ENCODE measurements at places on chromosomes 3 and 15. TPM values are rescaled to one million over a fixed set of nuclear protein-coding genes. Genes with fewer than 3 reads are reported as not detected.
A peak's percentile ranks its signal among the peaks of the same experiment; 100 is the strongest.

DNA sequence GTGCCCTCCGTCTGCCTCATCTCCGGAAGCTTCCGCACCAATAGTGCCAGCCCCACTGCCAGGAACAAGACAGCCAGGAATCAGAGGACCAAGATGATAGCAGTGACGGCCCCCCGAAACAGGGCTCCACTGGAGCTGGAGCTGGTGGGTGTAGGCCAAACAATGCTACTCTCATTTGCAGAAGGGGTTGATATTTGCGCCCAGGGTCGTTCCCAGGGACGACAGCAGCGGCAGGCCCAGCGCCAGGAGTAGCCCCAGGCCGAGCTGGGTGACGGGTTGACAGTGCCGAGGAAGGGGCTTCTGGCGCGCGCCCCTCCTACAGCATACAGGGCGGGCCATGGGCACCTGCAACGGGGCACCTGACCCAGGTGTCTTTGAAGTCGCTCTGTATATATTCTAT is 301.4 kb downstream of the CNTN6 start:
- DNase-seq = no peak

GRCh38 chr3:29194139-29194538 is 86.7 kb upstream of the RBMS3 start:
- DNase-seq = no peak

DNA sequence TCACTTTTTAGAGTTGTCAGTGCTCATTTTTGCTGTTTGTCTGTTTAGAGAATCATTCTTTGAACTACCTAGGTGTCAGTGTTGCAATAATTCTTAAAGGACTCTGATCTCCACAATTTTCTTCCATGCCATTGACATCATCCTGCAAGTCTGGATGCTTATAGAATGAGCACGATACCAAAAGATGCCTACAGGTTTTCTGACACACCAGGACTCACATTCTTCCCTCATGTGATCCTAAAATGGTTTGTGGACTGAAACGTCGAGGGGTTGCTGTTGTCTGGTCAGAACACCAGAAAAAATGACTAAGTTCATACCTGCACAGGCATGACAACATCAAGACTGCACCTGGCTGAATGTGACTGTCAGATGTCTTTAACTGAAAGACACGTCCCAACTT is 95.9 kb downstream of the SEMA5B start:
- no peak for DNase-seq

- DNase-seq = peak; percentile 48
Observed at GRCh38 chr3:11510001-11510340, 133.7 kb downstream of the VGLL4 start.

Gene IL17RB
- total RNA-seq = 3.1 TPM

DNA sequence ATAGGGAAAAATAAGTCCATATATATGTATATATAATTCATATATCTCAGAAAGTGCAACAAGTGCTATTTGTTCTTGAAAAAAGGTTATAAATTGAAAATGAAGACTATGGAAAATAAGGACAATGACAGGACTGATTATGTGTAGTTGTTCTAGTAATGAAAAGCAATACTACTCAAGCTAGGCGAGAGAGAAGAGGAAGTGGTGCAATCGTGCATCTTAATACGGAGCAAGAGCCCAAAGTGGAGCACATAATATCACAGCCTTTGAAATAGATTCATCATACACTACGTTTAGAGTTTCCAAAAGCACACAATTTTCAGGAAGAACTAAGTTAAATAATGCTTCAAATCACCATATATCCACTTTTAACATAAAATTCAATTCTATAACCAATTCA is 87.9 kb downstream of the ULK4 start:
- DNase-seq = no peak

Gene FETUB
- total RNA-seq = not detected

DNA sequence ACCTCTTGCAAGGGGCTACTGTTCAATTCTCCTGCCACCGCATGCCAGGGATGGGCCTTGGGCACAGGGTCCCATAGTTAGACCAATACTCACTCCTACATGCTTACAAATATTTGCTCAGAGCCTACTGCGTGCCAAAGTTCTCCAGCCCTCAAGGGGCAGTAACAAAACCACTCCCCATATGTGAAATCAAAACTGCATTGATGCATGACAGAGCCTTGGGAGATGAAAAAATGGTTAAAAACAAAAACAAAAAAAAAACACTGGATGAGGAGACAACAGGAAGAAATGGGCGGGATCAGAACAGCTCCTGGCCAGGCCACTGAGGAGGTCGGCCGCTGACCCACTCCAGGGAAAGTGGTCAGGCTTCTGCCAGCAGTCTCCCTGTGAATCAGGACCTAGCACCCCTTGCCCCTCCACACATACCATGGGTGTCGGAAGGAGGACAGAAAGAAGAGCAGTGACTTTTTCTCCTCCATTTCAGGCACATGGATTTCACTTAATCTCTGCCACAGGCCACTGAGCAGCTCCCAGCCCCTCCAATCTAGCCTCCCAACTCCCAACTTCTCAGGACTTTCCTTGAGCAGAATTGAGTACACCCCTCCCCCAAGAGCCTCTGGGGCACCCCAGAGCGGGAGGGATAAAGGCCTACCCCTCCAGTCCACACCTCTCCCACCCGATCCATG is 2.8 kb downstream of the PLXNB1 start:
- DNase-seq = peak; percentile 35

Gene MST1R
- total RNA-seq = 2.3 TPM

Gene THSD4
- total RNA-seq = 80.7 TPM

Gene LIPC
- 0.32 TPM for total RNA-seq

DNA sequence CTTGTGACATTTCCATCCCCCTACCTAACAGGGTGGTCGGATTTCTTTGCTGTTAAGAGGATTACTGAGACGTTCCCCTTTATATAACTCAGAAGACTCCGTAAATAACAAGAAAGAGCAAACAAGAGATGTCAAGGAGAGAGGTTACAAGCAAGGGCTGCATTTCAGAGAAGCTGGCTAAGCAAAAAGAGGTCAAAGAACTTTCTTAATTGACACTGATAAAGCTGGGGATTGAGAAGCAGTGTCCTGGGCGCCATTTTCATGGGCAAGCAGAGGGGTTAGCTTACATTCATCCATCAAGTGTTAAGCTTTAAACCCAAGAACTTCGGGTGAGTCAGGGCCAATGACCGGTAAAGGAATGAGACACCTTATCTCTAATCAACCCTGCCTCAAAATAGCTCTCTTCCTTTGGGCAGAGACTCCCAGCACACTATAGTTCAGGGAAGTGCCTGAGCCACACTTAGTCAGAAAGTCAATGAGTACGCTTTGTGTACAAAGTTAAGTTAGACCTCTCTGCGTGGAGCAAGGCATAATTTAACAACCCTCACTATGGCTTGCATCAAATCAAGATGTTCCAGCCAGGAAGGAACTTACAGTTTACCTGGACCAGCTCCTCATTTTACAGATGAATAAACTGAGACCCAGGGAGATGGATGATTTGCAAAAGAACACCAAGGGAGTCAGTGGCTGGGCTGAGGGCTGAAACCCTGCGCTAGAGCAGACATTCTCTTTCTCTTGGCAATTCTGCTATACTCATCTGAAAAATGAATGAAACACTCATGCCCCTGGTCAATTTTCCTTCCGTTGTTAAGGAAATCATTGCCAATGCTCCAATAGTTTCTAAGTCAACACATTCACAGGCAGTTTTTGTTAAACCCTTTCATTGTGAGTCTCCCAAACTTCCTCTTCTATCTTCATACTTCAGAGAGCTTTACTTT is 44.6 kb downstream of the CCNL1 start:
- no peak for DNase-seq

Gene ZNF860
- total RNA-seq = 0.17 TPM

GRCh38 chr15:91068966-91069365 is 31.1 kb upstream of the SV2B start:
- DNase-seq = no peak

- no peak for DNase-seq
Observed at GRCh38 chr3:175948041-175948440, 1088.9 kb downstream of the NAALADL2 start.

DNA sequence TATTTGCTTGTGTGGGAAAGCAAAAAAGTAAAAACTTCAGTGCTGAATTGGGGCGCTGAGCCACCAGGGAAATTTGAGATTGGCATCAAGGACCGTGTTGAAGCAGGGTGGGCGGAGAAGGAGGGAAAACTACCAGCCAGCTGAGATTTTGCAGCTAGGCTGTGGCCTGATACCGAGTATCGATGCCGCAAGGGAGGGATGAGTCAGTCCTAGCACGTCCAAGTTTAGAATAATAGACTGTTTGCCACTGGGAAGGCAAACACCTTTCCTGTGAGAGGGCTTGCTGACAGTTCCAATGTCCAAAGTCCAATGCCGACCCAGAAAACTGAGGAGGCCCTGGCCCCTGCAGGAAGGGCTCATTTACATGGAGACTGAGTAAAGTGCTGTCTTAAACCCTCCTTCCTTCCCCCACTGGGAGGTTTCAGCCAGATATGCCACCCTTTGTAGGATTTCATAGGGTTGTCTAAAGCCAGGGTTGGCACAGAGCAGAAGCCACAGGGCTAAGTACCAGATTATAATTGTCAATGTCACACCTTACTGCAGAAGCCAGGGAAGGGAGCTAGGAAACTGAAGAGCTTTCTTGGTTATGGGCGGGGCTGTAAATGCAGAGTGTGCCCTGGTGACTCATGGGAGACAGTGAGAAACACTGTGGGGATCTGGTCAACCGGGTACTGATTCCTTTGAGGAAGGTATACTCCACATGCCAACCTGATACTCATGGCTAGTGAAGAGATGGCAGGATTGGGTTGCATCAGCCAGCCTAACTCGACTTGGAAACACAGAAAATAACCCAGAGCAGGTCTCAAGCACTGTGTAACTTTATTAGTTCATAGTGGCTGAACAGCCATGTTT is 28.4 kb upstream of the PIK3CB start:
- DNase-seq = no peak

DNA sequence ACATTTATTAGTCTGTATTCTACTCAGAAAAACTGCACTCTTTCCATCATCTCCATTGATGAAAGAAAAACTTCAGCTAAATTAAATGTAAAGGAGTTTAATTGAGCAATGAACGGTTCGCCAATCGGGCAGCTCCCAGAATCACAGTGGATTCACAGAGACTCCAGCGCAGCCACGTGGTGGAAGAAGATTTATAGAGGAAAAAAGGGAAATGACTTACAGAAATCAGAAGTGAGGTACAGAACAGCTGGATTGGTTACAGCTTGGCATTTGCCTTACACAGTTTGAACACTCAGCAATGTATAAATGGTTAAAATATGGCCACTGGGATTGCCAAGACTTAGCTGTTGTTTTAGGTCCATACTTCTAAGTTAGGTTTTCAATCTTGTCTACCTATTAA is 2.8 kb upstream of the SUCLG2 start:
- DNase-seq = no peak

GRCh38 chr15:77052556-77052955 is 18.4 kb downstream of the TSPAN3 start:
- DNase-seq = no peak

DNA sequence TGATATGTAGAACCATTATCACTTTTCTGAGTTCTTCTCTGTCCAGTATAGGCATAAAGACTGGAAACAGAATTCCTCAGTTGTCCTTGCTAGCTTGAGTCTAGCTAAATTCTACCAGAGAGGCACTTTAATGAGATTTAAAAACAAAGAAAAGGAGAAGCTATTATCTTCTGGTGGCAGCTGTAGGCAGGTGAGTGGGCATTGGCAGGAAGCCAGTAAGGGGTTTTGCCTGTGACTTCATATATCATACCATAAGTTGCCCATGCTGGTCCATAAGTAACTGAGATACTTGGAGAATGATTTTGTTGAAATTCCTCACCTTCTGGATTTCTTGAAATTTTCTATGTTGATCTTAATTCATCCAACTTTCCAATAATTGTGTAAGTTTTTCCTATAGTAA is 402.3 kb upstream of the TGFBR2 start:
- DNase-seq = no peak

Gene ADAMTS9
- total RNA-seq = 15.1 TPM

DNA sequence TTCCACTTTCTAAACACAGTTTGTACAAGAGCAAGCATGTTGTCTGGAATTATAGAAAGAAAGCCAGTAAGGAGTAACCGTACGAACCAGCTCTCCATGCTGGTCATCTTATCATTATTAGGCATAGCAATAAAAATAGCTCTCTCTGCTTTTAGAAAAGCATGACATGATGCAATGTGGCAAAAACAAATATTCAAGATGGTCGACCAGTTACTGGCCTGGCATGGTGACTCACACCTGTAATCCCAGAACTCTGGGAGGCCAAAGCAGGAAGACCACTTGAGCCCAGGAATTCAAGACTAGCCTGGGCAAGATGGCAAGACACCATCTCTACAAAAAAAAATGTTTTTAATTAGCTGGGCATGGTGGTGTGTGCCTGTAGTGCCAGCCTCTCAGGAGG is 2.6 kb upstream of the MAP4 start:
- no peak for DNase-seq

Gene INSYN1
- total RNA-seq = 168 TPM

- no peak for DNase-seq
Observed at GRCh38 chr3:56783644-56784447, 17.9 kb downstream of the ARHGEF3 start.

Data from left ventricle myocardium superior (tissue), 1 donor.